ENCODE measurements at places on chromosomes 3 and 15.

- no peak for DNase-seq
Observed at GRCh38 chr3:99700631-99701268, 62.4 kb downstream of the COL8A1 start.

- DNase-seq, result no peak
Observed at GRCh38 chr3:28935146-28935545, 345.7 kb upstream of the RBMS3 start.

DNA sequence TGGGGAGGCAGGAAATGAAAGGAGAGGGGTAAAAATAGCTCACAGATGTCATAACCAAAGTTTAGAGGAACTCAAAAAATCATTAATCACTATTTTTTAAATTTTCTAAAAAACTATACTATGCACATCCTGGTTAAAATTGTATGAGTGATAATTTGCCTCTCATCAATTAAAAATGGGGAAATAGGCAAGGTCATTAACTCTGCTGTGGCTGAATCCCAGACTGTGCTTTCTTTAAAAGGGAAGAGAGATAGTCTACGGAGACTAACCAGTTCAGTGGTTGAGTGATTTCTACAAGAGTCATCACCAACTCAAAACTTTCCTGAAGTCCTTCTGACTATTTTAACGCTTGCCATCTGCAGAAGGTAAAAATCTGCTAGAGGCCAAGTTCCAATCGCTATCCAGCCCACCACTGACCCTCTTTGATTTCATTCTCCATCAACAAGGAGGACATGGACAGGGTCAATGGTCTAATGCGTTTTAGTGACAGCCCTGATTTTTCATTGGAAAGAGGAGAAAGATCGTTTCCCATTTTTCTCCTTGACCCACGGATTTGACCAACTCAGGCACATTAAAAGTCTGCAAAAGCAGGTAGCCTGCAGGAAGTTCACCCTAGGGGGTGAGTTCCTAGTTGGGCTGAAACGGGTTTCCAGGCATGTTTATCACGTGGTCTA, 850 bp downstream of the SUCLG2 start:
- no peak for DNase-seq

DNA sequence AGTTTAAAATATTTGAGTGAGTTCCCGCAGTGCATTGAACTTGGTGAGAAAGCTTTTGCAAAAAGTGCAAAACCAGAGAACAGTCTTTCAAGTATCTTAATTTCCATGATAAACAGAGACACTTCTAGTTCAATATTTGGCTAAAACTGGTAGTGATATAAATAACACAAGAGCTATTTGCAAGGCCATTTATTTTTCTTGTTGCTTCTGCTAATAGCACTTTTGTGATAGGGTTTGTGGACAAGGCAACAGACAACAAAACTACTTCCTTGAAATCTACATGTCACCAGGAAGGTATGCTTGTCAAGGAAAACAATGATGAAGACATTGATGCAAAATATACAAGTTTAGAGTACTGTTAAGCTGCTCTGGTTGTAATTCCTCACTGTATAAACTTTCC, 1225.1 kb downstream of the OTOL1 start:
- DNase-seq, result no peak

- no peak for DNase-seq
Observed at GRCh38 chr3:29384640-29385039, 103.8 kb downstream of the RBMS3 start.

DNA sequence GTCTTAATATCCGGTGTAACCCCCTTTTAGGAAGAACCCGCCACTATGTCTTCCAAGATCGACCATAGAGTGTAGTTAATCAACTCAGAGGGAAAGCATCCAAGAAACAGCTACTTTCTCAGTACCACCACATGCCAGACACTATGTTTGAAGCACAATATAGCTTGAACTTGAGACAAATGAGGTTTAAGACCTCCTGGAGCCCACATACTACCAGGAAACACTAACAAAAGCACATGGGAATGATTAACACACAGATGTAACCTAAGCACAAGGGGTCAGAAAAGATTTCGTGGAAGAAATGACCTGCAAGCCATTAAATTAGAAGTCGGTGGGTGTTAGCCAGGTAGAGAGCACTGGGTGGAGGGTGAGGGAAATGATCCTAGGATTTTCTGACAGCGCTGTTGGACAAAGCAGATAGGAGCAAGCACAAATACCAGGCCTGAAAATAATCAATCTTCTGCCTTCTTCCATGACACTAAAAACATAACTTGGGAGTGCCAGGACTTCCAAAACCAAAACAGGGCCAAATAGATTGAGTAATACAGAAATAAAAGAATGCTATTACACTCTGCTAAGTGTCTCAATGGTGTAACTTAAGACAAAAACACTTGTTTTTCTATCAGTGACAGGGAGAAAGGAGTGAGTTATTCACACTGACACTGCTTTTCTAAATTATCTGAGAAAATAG, 213.7 kb downstream of the FOXP1 start:
- DNase-seq, result no peak

- no peak for DNase-seq
Observed at GRCh38 chr3:188663839-188664238, 507.9 kb upstream of the TPRG1 start.

GRCh38 chr15:73569361-73569760, 63.8 kb downstream of the NPTN start:
- no peak for DNase-seq

DNA sequence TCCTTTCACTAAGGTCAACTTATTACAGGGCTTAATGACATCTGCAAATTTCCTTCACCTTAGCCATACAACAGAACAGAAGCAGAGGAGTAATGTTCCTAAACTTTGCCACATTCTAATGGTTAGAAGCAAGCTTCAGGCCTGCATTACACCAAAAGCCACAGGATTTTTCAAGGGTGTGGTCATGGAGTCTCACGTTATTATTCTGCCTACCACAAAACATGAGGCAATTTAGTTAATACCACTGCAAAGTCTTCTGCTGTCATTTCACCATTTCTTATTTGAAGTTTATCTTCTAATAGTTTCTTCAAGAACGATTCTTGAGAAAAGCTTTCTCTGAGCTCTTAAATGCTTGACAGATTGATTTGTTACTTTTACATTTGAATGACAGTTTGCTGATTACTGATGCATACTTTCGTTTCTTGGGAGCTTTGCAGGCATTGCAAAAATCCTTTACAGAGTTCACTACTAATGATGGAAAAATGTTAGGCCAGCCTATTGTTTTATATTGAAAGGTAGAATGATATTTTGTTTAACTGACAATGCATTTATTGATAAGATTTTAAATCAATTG, 1257.1 kb downstream of the NSUN3 start:
- no peak for DNase-seq

GRCh38 chr3:143604402-143605185, 243.7 kb downstream of the SLC9A9 start:
- DNase-seq, result no peak

GRCh38 chr15:76174654-76175053, 114.9 kb downstream of the TMEM266 start:
- DNase-seq, result no peak

- no peak for DNase-seq
Observed at GRCh38 chr15:65431731-65432130, 9.0 kb upstream of the IGDCC4 start.

- DNase-seq, result no peak
Observed at GRCh38 chr3:14463330-14464140, 61.1 kb downstream of the SLC6A6 start.

GRCh38 chr3:119613201-119613600, 15.5 kb downstream of the PLA1A start:
- no peak for DNase-seq

- no peak for DNase-seq
Observed at GRCh38 chr3:65265942-65266590, 578.3 kb upstream of the ADAMTS9 start.

GRCh38 chr3:157134620-157135191, 25.2 kb downstream of the CCNL1 start:
- DNase-seq, result no peak

DNA sequence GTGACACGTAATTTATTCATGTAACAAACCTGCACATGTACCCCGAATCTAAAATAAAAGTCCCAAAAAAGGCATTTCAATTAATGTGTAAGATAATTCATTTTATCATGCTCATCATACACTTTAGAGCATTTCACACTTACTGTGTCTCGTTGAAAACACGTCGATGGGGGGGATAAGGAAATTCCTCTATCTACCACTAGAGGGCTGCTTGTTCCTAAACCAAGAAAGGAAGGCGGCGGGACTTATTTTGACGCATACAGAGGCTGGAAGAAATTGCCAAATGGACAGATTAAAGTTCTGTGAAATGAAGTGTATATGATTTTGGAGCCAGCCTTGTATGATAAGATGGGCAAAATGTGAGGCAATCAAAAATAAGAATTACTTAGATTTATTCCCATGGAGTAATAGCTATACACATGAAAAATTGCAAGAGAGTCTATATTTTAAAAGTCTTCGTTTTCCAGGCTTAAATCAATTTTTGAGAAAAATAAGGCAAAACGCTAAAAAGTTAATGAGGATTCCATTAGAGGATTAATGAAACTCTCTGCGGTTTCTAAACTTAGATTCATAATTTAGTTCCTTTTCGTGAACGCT, 346.8 kb downstream of the CNTN3 start:
- no peak for DNase-seq

DNA sequence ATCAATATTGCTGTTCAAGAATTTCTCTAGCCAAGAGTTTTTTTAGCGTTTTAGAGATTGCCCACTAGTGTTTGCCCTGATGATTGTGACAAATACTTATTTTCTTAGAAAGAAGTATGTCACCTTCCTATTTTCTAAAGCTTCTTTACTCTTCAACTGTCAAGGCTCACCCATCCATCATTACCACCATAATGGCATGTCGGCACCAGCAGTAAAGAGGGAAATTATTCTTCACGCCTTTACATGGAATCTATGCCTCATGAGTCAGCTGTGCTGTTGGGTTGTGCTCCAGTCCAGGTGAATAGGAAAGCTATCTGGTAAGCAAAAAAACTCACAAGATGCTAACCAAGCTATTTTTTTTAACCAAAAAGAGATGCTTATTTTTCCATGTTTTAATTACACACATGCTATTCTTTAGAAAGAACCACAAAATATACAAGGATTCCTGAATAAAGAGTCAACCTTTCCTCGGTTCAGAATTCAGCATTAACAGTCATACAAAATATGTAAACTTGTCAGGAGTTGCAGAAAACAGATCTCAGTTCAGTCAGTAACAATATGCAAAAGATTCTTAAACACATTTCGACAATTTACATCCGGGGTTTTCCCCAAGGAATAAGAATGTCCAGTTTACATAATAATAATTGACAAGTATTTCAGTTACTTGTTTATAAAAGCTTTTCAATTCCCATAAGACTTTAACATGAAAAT, 128.0 kb downstream of the ATP8B4 start:
- no peak for DNase-seq

DNA sequence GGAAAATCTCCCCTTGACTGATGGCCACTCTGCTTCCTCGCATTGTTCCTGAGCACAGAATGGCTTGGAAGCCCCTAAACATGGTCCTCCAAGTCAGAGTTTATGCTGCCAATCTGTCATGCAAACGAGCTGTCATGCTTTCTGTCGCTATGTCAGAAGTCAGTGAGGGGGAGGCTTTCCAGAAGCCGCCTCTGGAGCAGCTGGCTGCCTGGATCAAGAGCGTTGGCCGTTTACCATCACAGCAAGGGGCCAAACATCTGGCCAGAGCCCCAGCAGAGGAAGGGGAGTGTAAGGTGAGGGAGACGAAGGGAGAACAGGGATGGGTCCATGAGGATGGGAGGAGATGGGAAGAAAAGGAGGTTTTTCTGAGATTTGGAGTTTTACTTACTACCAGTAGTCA, 372.6 kb upstream of the NR2F2 start:
- DNase-seq, result no peak

DNA sequence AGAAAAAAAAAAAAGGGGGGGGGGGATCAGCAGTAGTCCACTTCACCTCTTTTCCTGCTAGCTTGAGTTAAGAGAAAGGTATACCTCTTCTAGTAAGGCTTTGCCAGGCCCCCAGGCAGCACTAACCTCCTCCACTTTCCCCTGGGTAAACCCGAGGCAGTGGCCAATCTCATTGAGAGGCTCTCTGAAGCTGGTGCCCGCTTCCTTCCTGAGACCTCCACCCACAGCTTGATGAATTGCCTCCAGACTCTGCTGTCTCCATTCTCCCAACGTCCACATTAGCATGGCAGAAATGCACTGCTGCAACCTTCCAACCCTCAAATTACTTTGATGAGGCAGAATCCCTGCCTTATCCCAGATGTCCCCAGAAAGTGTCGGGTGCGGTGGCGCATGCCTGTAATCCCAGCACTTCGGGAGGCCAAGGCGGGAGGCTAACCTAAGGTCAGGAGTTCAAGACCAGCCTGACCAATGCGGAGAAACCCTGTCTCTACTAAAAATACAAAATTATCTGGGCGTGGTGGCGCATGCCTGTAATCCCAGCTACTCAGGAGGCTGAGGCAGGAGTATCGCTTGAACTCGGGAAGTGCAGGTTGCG, 15.3 kb downstream of the RLBP1 start:
- no peak for DNase-seq

GRCh38 chr3:183572935-183573334, 17.4 kb upstream of the KLHL6 start:
- DNase-seq, result no peak

GRCh38 chr3:107674371-107674770, 151.6 kb downstream of the BBX start:
- DNase-seq, result no peak

DNA sequence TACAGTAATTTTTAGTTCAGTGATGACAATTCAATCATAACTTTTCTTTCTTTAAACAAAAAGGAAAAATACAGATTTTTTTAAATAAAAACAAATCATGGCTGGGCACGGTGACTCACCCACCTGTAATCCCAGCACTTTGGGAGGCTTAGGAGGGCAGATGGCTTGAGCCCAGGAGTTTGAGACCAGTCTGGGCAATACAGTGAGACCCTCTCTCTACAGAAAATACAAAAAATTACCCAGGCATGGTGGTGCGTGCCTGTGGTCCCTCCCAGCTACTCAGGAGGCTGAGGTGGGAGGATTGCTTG, 25.6 kb upstream of the ATG7 start:
- no peak for DNase-seq

DNA sequence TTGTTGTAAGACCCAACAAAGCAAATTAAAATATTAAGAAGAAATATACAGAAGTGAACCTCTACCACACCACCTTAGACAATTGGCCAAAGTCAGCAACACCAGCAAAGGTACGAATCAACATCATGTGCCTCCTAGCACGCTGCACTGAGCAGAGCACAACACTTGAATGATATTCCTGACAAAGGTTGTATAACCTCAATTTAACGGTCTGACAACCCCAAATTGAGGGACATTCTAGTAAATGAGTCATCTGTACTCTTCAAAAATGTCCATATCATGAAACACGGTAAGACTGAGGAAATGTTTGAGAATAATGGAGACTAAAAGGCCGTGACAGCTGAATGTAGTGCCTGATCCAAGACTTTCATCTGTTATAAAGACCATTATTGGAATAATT, 41.3 kb upstream of the TNFSF10 start:
- DNase-seq, result no peak

- DNase-seq, result no peak
Observed at GRCh38 chr15:65824031-65824743, 32.1 kb upstream of the DENND4A start.

DNA sequence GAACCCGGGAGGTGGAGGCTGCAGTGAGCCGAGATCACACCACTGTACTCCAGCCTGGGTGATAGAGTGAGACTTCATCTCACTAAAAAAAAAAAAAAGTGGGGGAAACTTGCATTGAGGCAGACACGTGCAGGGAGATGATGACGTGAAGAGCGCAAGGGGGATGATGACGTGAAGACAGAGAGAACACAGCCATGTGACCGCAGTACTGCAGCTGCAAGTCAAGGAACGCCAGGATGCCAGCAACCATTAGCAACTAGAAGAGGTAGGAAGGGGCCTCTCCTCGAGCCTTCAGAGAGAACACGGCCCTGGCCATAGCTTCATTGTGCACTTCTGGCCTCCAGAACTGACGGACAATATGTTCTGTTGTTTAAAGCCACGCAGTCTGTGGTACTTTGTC, 28.3 kb downstream of the RFT1 start:
- no peak for DNase-seq
